SJSA1 (cell line): ENCODE measurements at places on chromosomes 3 and 15.

DNA sequence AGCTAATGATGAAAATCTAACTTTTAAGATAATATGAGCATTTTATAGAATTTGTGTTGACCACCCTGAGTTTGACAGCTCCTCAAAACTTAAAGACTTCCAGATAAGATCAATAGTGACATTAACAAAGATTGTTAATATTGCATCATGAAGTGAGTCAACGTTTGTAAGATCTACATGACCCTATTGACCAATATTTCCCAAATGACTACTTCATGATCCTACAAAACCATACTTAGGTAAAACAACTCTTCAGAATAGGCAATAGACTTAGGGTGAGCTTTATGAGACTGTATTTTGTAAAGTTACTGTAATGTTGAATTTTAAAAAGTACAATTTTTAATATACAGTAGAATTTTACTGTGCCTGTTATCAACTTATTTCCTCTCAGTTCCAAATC is 422.7 kb upstream of the ALCAM start:
- no peak overlapping the region for H3K27ac ChIP-seq
- H3K4me1 ChIP-seq: no peaks in the 10 kb centered on the region
- no peaks in the 10 kb centered on the region for H3K27me3 ChIP-seq

GRCh38 chr3:36877930-36878685 is 66.7 kb downstream of the TRANK1 start:
- H3K27me3 ChIP-seq: no peaks in the 10 kb centered on the region
- no peaks in the 10 kb centered on the region for H3K36me3 ChIP-seq
- no peak overlapping the region for H3K4me3 ChIP-seq
- no peak overlapping the region for H3K27ac ChIP-seq
- peaks cover 11% of the 10 kb centered on the region for H3K4me1 ChIP-seq

GRCh38 chr3:45249391-45249790 is 23.3 kb upstream of the TMEM158 start:
- H3K27me3 ChIP-seq: no peaks in the 10 kb centered on the region
- no peak overlapping the region for H3K4me3 ChIP-seq
- H3K27ac ChIP-seq: no peak overlapping the region
- no peak for DNase-seq

DNA sequence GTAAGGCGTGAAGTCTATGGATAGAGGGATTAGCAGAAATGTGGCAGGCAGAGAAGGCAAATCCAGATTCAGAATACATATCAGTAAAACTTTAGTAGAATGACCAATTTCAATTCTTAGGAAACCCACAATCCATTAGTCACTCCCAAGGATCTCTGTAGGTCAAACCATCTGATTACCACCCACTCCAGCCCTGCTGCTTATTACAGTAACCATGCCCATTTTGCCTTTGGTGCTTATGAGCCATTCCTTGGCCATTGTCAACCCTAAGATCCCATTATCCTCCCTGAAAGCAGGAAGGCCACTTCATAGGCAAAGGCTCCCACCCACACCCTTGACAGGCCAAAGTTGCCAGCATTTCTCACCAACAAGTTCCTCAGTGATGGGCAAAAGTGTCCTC is 5.1 kb upstream of the KLHL40 start:
- no peak overlapping the region for H3K4me3 ChIP-seq
- H3K36me3 ChIP-seq: no peaks in the 10 kb centered on the region
- H3K4me1 ChIP-seq: peaks cover 12% of the 10 kb centered on the region
- no peak for DNase-seq

DNA sequence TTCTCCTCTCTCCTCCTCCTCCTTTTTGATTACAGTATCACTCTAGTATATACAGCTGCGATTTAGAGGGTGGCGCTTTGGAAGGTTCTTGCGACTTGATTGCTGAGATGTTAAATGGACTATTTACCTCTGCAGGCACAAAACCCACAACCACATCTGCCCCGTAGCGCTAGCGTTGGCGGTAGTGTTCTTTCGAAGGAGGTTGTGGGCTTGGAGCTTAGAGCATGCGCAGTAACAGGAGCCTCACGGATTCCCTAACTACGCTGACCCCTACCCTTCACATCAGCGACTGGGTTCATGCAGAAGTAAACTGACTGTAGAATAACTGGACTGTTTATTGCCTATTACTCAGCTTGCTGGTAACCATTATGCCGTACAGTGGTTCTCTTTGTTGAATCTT is 58.0 kb downstream of the CGGBP1 start:
- DNase-seq: no peak
- H3K27ac ChIP-seq: no peak overlapping the region
- H3K4me1 ChIP-seq: no peaks in the 10 kb centered on the region
- no peak overlapping the region for H3K4me3 ChIP-seq
- H3K36me3 ChIP-seq: no peaks in the 10 kb centered on the region

DNA sequence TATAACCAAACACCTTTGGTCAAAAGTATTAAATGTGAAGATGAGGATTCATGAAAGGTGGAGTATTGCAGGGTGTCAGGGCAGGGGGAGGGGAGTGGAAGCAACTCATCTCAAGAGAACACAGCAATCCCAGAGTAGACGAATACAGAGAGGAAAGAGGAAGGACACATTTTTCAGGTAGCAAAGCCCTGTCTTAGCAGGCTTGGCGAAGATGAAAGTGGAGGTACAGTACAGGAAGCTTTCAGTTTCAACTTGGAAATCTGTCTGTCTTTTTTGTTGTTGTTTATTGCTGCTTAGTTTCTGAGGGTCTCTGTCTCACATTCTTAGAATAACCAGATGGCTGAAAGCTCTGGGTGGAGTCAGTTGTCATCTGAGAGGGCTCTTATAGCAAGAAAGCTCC is 80.8 kb upstream of the GPR149 start:
- H3K27me3 ChIP-seq: no peaks in the 10 kb centered on the region
- no peak overlapping the region for H3K4me3 ChIP-seq
- DNase-seq: no peak

DNA sequence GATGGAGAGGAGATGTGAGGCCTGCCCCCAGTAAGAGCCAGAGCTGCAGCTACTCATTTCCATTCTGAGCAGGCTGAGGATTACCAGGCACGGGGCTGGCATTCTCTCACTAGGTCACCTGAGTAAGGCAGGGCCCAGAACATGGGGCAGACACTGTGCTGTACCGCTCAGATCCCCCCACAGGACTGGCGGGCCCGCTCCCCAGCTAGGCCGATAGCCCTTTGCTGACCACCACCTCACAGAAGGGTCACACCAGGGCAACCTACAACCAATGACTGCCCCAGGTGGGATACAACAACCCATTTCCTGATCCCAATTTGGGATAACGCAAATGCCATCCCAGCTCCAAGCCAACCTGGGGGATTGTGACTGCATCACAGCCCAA is 52.5 kb downstream of the OXNAD1 start:
- H3K4me3 ChIP-seq: no peak overlapping the region
- no peaks in the 10 kb centered on the region for H3K27me3 ChIP-seq
- no peak for DNase-seq
- H3K4me1 ChIP-seq: no peaks in the 10 kb centered on the region

- no peaks in the 10 kb centered on the region for H3K27me3 ChIP-seq
- no peaks in the 10 kb centered on the region for H3K36me3 ChIP-seq
- no peak overlapping the region for H3K27ac ChIP-seq
- H3K4me1 ChIP-seq: no peaks in the 10 kb centered on the region
- DNase-seq: no peak
- no peak overlapping the region for H3K4me3 ChIP-seq
These were observed 92.2 kb upstream of the NTRK3 start for GRCh38 chr15:88348579-88349230.

DNA sequence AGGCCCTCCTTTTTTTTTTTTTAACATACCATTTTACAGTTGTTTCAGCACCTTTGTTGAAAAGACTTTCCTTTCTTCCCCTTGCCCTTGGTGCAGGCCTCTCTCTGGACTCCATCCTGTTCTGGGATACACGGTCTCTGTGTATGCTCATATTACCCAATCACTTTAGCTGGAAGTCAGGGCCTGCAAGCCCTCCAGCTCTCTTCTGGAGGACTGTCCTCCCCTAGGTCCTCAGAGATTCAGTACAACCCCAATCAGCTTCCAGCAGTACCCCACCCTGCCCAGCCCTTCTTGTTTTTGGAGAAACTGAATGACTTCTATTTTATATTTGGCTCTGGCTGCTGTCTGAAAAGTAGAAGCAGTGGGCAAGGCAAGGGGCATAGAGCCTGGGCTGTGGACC is 270.8 kb downstream of the KLF13 start:
- H3K27ac ChIP-seq: no peak overlapping the region
- 0 out of 2 replicates have a peak, but pooled peaks cover 2% of the 10 kb centered on the region for H3K4me1 ChIP-seq
- DNase-seq: no peak
- H3K4me3 ChIP-seq: no peak overlapping the region
